ENCODE measurements at places on chromosomes 13 and 19.
A peak's percentile ranks its signal among the peaks of the same experiment; 100 is the strongest.

GRCh38 chr13:39740761-39741160, 85.3 kb downstream of the COG6 start:
- DNase-seq = no peak

- no peak for DNase-seq
Measured at GRCh38 chr19:2170219-2170618, 6.5 kb downstream of the DOT1L start.

DNA sequence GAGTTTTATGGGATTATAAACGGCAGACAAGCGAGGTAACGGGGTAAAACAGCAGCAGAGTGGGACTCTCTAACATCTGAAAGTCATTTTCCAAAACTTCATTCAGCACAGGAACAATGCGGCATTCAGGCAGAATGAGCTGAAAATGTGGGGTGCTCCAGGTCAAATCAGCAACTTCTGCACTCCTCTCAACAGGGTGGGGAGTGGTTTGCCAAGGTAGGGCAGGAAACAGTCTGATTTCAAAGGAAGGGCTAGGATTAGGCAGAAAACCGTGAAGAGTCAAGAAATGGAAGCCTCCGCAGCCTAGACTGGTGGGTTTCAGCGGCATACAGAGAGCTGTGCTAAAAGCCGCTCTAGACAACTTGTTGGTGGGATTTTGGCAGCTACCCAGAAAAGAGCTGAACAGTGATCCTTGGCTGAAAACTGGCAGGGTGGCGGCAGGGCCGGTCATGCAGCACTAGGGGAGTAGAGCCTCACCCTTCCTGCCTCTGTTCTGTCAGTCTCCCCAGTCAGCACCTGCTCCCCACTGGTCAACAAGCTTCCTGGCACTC, 154.2 kb upstream of the KLF12 start:
- DNase-seq = no peak

DNA sequence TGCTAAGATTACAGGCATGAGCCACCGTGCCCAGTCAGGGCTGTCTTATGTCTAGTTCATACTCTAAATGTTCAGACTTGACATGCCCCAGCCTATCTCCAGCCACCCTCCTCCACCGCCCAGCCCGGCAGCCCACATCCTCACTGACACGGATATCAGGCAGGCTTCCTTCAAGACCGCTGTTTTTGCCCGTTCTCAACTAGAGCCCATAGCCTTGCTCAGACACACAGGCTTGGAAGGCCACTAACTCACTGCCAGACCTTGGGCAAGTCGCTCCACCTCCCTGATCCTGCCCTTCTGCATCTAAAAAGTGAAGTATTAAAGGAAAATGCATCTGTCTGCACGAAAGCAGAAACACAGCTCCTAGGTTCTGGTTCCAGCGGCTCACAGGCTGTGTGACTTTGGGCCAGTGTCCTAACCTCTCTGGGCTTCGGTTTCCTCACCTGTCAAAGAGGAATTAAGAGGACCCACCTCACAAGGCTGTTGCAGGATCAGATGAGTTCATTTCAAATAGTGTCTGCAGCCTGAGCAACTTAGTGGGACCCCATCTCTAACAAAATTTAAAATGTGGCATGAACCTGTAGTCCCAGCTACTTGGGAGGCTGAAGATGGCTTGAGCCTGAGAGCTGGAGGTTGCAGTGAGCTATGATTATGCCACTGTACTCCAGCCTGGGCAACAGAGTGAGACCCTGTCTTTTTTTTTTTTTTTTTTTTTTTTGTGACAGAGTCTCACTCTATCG, 14.5 kb upstream of the CERS4 start:
- no peak for DNase-seq

DNA sequence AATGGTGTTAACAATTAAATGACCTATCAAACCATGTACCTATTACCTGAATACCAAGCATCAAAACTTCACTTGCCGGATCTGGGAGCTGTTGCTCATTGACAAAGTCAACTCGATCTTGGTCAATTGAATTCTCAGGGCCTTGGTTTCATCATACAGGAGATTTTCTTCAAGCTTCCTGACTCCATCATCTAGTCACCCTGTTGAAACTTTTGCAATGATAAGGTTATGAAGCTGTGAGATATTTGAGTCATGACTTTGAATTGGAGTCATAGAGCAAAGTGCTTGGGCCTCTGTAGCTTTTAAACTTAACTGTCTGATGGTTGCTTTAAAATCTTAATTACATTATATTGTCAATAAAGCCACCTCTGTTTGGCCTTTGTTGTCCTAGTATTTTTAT, 260.9 kb downstream of the COG6 start:
- no peak for DNase-seq

- DNase-seq = no peak
Measured at GRCh38 chr13:34657716-34658115, 284.4 kb upstream of the NBEA start.

DNA sequence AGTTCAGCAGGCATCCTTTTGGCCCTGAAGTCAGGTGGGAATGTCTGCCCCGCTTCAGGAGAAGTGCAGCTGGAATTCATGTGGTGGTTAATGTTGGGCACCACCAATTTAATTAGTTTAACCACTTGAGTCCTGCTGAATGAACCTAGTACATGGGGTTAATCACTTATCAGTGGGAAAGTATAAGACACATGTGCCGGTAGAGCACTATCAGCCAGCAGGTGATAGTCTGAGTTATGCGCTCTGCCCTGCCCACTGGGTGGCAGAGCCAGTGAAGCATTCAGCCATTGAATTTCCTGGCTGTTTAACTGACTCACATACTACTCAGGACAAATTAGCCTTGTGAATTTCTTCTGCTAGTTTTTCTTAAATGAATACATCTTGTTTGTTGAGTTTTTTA, 789.7 kb upstream of the PRR20A start:
- no peak for DNase-seq

DNA sequence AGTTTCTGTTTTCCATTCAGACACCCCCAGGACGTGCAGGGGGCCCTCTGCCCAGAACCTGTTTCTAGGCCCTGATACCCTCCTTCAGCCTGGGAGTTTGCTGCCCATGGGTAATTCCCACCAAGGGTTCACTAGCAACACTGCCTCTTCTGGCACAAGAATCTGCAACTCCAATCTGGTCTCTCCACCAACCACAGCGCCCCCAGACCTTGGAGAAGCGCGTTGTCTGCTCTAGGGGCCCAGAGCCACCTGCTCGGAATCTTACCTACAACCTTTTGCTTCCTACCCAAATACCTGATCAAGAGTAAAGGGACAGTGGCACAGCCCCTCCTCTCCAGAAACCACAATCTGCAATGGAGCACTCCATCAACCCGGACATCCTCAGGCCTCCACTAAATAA, 763 bp downstream of the ZNF180 start:
- no peak for DNase-seq

DNA sequence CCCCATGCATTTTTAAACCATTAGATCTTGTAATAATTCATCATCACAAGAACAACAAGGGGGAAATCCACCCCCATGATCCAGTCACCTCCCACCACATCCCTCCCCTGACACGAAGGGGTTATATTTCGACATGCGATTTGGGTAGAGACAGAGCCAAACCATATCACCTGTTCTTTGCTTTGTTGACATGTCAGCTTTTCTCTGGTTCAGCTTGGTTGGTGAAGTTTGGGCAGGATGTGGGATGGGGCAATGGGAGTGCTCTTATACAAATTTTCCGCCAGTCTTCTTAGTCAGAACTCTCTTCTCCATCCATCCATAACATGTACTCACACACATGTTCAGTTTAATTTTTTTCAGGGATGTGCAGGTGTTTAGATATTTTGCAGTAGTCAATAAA, 12.9 kb downstream of the TPP2 start:
- DNase-seq = no peak

- no peak for DNase-seq
Measured at GRCh38 chr13:21120191-21120590, 56.2 kb downstream of the SKA3 start.

DNA sequence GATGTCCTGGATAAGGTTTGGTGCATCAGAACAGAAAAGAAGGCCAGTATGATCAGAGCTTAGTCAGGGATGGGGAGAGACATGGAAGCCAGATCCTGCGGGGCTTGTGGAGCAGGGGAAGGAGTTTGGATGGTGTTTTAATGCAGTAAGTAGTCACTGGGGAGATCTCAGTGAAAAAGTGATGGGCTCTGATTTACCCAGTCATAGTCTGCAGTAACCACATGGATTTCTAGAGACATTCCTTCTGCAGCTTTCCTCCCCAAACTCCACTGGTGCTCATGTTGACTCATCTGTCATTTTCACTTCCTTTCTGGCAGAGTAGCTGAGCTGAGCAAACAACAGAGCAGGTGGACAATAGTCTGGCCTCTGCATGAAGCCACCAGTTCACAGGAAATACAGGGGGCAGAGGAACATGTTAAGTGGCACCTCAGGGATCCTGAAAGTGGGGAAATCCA, 144.1 kb downstream of the DPF1 start:
- no peak for DNase-seq

DNA sequence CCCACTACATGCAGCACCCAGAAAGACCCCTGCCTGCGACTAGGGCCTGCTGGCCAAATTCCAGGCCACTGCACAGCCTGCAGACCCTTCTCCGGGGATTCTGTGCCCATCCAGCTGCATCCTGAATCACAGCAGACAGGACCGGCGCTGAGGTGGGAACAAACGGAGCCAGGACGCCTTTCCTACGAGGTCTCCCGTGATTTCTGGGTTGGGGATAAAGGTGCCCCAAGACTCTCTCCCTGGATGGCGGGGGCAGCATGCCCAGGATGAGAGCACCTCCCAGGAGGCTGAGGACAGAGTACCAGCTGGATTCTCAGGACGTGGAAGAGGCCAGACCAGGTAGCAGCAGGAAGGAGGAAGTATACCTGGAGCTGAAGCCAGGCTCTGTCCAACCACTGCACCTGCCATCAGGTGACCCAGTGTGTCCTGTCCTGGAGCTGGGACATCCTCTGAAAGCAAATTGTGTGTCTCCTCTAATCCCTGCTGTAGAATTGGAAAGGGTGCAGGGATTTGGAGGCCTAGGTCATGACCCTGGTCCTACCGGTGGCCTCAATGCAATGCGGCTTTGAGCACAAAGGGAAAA, 3.4 kb upstream of the FUT5 start:
- no peak for DNase-seq

DNA sequence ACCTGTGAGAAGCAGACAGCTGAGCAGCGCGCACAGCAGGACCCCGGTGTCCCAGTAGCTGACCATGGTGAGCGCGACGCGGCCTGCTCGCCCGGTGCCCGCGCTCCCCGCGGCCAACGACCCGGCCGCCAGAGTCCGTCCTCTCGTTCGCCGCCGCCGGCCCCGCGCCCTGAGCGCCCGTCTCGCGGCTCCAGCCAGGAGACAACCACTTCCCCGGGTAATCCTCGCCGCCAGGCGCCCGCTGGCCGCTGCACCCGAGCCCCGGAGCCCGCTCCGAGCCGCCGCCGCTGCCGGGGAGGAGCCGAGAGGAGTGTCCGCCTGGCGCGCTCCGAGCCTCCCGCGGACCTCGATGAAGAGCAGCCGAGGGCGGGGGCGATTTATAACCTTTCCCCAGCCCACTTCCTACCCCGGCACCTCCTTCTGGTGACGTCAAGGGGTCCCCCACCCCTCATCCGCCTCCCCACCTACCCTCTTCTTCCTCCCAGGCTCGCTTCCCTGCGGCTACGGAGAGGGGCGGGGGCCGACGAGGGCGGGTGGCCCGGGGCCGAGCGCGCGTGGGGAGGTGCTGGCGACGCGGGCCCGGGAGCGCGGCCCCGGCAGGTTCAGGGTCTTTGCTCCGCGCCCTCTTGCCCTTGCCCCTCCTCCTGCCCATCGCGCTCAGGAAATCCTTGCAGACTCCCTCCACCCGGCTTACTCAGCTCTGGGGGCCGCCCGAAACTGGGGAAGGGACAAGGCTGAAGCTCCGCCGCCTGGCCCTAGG, at the start of gene FLT1:
Gene FLT1, minus strand, starts transcription at position 351 of the 760 bp plus-strand sequence. Its CDS starts 285 bp downstream, at position 66.
- no peak for DNase-seq

DNA sequence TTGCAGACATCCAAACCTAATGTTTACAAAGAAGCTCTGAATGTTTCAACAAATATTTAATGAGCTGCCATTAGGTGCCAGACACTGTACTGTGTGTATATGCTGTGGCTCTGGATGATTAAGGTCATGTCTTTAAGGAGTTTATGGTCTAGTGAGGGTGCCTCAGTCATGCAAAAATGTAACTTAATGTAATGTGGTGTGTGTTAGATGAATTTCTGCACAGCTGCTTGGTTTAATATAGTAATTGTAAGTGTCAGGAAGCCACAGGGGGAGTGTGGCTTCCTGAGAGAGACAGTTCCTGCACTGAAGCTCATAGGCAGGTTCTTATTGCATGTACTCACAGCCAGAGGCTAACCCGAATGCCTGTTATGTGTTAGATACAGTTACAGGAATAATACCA, 43.3 kb downstream of the SPATA13 start:
- DNase-seq = no peak

DNA sequence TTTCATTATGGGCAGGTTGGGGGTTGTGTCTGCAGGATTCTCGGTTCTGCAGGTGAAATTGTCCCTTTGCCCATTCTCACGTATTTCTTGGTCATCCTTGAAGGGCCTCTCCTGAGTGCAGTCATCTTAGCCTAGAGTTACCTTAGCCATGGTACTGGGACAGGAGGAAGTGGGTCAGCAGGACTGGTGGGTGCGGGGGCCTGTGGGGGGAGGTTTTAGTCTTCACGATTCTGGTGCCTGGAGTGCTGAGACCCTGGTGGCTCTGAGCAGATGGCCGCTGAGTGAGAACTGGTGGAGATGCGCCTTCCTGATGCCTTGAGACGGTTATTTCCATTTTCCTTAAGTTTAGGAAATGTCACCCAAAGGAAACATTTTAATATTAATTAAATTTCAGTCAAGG, 11.8 kb downstream of the COL4A2 start:
- DNase-seq = no peak

DNA sequence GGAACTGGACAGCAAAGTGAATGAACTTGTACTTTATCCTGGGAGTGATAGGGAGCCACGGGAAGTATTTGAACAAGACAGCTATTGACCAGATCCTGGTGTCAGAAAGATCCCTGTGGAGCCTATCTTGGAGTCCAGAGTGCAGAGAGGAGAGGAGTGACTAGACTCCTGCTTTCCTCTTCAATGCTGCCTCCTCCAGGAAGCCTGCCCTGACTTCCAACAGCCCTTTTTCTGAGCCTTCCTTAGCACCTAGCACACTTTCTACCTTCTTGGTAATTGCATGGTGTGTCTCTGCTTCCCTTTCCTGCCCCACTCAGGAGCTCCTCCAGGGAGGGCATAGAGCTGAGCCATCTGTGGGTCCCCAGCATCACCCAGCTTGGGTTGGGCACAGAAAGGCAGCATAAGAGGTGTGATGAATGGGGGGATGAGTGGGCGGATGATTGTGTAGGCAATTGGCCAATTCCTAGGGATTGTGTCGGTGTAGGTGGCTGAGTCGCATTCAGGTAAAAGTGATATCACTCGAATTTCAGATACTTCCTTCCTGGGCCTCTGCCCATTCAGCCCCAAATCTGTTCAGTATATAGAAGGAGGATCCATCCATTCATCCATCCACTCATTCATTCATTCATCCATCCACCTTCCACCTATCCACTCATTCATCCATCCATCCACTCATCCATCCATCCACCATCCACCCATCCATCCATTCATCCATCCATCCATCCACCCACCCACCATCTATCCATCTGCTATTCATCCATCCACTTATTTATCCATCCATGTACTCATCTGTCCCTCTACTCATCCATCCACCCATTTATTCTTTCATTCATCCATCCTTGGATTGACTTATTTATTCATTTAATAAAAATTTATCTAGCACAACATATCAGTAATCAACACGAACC, 26.9 kb downstream of the CYP4F22 start:
- peak; percentile 21 for DNase-seq

All from stimulated activated CD8-positive, alpha-beta memory T cell treated with anti-CD3 and anti-CD28 coated beads, Interleukin-7, amount 100 ng/mL, for 4 hours (primary cell).